SIG-M5 (cell line): ENCODE measurements at places on chromosomes 2 and 18.

GRCh38 chr2:197516393-197516761, 511 bp downstream of the MOB4 start:
- no peak for DNase-seq

GRCh38 chr2:43133708-43134570, 92.5 kb downstream of the ZFP36L2 start:
- DNase-seq: peak; percentile 90

- DNase-seq: no peak
Observed at GRCh38 chr2:46954951-46955571, 39.5 kb upstream of the MCFD2 start.

DNA sequence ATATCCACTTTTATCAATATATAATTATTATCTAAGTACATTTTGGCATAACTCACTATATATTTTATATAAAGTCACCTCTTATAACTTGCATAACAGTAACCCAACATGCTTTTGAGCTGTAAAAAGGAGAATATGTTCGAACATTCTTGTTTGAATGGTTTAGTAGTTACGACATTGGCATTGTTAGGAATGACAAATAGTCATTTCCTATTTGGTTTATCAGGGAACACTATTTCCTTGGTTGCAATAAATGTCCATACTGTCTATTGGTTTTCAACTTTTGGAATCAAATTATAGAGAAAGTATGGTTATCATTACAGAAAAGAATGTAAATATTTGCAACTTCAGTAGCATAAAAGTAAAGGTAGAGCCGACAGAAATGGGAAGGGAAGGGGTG, 124.1 kb downstream of the PARD3B start:
- no peak for DNase-seq

GRCh38 chr18:75581336-75582131, 154.0 kb upstream of the SMIM21 start:
- DNase-seq: no peak

GRCh38 chr2:100924122-100924519, 78.0 kb upstream of the RPL31 start:
- no peak for DNase-seq

GRCh38 chr18:22524783-22525182, 107.1 kb upstream of the CTAGE1 start:
- DNase-seq: no peak

GRCh38 chr2:181742922-181743722, 62.8 kb upstream of the NEUROD1 start:
- no peak for DNase-seq

DNA sequence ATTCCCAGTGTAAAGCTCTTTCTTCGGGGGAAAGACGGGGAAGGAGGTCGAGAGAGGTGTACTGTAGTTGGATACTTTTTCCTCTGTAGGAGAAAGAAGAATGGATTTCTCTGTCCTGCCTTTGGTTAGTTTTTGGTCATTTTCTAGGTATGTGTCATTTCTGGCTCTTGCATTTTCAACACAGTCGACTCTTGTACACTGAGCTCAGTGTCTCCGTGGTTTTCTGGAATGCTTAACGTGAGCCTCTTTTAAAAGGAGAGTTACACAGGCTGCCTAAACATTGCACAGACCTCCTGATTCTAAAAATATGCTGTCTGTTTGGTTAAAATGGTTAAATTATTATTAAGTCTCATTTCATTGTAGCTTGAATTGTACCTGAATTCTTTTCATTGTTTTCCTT, 21.8 kb upstream of the GLS start:
- DNase-seq: no peak

- no peak for DNase-seq
Observed at GRCh38 chr2:189698020-189698887, 23.8 kb downstream of the ANKAR start.

- DNase-seq: no peak
Observed at GRCh38 chr2:107747964-107748583, 78.6 kb upstream of the RGPD4 start.

DNA sequence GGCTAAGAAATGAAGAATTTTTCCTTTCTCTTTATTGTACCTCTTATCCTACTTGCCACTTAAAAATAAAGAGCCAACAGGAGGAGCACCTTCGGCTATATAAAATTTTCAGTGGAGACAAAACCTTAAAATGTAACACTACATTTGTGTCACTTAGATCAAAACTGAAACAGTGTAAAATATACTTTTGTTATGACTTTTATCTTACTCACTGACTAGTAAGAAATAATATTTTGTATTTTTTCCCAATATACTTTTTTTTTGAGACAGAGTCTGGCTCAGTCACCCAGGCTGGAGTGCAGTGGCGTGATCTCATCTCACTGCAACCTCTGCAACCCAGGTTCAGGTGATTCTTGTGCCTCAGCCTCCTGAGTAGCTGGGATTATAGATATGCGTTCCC, 28.3 kb downstream of the KCNJ13 start:
- DNase-seq: no peak
